ENCODE measurements at places on chromosomes 16 and 17. TPM values are rescaled to one million over a fixed set of nuclear protein-coding genes. Genes with fewer than 3 reads are reported as not detected.
A peak's percentile ranks its signal among the peaks of the same experiment; 100 is the strongest.

DNA sequence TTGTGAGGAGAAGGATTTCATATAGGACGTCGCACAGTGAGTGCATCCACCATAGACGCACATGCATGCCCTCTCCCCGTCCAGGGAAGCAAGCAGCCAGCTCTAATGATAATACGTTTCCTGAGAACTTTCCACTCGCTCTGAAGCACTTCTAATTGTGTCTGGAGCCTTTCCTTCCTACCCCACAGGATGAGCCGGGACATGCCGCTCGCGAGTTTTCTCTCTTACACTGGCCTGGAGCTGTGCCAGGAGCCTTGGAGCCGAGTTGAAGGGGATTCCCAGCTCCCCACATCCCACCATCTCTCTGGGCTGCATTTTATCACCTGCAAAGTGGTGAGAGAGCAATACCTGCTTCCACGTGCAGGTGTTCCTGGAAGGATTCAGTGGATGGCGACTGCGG is 368.1 kb downstream of the C16orf95 start:
- no peak overlapping the region for H3K27ac ChIP-seq
- H3K4me1 ChIP-seq: no peaks in the 10 kb centered on the region
- H3K27me3 ChIP-seq: no peaks in the 10 kb centered on the region
- H3K4me3 ChIP-seq: no peak overlapping the region

- no peaks in the 10 kb centered on the region for H3K27me3 ChIP-seq
- peak within 1 kb of the TSS; percentile 56 for H3K4me3 ChIP-seq
- peak; percentile 56 for DNase-seq
- no peaks in the 10 kb centered on the region for H3K36me3 ChIP-seq
- peak within 1 kb of the TSS; percentile 96 for H3K27ac ChIP-seq
- peaks cover 25% of the 10 kb centered on the region for H3K4me1 ChIP-seq
These were observed at the start of gene XAF1 for GRCh38 chr17:6755731-6756184. Gene XAF1, plus strand, starts transcription at chr17:6756046. Its CDS starts 33 bp downstream, at chr17:6756079.

- H3K4me1 ChIP-seq: no peaks in the 10 kb centered on the region
- DNase-seq: no peak
- H3K36me3 ChIP-seq: no peaks in the 10 kb centered on the region
- H3K27me3 ChIP-seq: no peaks in the 10 kb centered on the region
These were observed 110.8 kb upstream of the DNAH9 start for GRCh38 chr17:11487469-11487868.

- H3K27me3 ChIP-seq: no peaks in the 10 kb centered on the region
- no peak overlapping the region for H3K27ac ChIP-seq
- no peak overlapping the region for H3K4me3 ChIP-seq
These were observed 3.1 kb upstream of the CD300LD start for GRCh38 chr17:74595037-74595750.

DNA sequence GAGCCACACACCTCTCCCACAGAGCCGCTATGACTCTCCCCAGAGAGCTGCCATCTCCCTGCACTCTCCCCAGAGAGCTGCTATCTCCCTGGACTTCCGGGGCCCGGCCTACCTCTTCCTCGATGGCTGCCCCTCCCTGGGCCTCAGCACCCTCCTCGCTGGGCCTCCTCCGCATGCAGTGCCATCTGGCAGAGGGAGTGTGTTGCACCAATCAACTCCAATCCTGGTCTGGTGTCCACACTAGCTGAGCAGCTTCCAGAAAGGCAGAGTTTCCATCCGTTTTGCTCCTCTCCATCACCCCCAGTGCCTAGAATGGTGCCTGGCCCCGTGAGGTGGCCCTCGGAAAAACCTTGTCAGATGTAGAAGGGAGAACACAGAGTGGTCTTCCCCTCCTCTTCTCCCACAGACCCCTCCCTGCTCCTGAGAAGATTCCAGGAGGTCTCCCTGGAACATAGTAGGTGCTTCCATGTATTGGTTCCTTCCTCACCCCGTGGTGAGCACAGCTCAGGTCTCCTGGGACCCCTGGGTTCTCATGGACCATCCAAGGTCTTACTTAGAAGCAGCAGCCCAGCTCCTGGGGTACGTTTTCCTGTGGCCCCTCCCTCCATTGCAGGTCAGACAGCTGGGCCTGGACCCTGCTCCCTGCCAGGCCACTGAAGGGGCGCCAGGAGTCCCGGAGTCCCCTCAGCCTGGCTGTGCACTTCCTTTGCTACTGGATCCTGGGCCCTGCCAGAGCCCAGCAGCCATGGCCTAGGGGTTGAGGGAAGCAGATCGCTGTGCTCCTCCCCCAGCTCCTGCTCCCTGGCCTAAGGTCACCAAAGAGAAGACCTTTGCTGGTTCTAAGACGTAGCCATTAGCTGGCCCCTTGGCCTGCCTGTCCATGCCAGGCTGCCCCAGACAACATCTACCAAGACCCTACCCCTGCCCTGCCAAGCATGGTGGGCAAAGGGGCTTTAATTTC is 233.8 kb upstream of the GSE1 start:
- no peak overlapping the region for H3K4me3 ChIP-seq
- H3K4me1 ChIP-seq: peaks cover 8% of the 10 kb centered on the region
- no peak for DNase-seq
- no peaks in the 10 kb centered on the region for H3K36me3 ChIP-seq
- no peaks in the 10 kb centered on the region for H3K27me3 ChIP-seq

GRCh38 chr16:10228779-10229178 is 46.6 kb upstream of the GRIN2A start:
- H3K27ac ChIP-seq: no peak overlapping the region
- no peaks in the 10 kb centered on the region for H3K4me1 ChIP-seq
- no peak for DNase-seq
- H3K36me3 ChIP-seq: no peaks in the 10 kb centered on the region

DNA sequence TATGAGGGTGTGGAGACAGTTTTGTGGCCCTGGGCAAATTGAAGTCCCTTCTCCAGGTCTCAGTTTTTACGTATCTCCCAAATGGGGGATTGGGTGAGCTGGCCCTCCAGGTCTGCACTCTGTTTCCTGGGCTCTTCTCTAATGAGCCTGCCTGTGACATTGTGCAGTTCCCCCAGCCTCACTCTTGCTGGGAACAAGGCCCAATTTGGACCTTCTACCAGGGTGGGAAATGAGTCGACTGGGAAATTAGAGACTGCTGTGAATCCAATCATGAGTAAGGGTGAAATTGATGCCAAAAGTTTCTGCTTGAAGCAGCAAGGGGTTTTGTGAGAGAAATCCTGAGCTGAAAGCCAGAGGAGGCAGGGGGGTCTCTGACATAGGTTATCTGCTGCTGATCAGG is 71.5 kb upstream of the KSR1 start:
- peaks cover 7% of the 10 kb centered on the region for H3K4me1 ChIP-seq
- no peaks in the 10 kb centered on the region for H3K27me3 ChIP-seq
- no peak overlapping the region for H3K4me3 ChIP-seq
- no peak for DNase-seq

DNA sequence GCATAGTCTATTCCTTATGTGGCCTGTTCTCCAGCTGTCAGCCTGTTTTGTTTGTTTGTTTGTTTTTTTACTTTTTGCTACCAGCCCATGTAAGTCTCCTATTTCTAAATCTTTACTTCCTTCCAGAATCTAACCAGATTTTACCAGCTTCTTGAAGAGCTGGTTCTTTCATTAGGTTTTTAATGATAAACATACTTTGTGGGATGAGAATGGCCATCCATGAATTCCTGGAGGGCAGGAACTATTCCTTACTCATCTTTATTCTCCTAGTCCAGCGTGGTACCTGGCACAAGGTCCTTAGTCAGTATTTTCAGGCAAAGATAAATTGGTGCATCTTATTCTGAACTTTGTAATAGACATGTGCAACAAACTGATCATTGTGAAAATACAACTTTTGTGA is 17.3 kb downstream of the RSPRY1 start:
- H3K27me3 ChIP-seq: no peaks in the 10 kb centered on the region
- no peaks in the 10 kb centered on the region for H3K4me1 ChIP-seq
- no peak overlapping the region for H3K27ac ChIP-seq

DNA sequence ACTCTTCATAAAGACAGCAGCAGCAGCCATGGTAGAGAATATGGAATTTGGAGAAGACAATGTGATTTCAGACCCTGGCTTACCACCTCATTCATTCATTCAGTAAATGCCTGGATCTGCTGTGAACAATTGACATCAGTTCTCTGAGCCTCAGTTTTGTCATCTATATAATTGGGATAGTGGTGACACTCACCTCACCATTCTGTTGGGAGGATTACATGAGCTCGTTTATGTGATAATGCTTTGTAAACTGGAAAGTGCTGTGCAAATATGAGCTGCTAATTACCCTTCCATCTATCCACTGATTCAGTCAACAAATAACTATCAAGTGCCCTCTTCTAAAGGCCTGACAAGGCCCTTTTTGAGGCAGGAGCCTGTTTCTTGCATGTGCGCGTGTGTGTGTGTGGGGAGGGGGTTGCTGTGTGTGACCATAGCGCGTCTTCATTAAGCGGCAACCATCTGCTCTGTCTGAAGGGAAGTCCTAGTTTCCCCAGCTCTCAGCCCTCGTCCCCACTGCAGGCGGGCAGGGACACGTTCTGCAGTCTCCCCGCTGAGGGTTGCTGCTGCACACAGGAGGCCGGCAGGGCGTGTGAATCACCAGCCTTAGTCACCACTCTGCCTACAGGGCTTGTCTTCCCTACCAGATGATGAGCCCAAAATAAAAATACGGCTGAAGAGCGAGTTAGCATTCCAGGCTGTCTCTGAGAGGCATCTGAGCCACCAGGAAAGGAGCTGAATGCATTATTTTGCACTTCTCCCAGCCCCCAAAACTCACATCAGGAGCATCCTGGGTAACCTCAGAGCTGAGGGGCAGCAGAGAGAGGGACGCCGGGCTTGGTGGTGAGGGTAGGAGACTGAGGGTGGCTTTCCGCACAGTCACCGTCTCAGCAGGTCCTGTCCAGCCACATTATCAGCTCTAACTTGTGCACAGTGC is 19.9 kb downstream of the ARL4D start:
- DNase-seq: no peak
- H3K27me3 ChIP-seq: no peaks in the 10 kb centered on the region
- peaks cover 16% of the 10 kb centered on the region for H3K4me1 ChIP-seq
- H3K36me3 ChIP-seq: no peaks in the 10 kb centered on the region
- no peak overlapping the region for H3K4me3 ChIP-seq
- H3K27ac ChIP-seq: no peak overlapping the region

- peak overlapping the region; percentile 31 for H3K4me3 ChIP-seq
- no peaks in the 10 kb centered on the region for H3K36me3 ChIP-seq
- DNase-seq: peak; percentile 80
- H3K27ac ChIP-seq: no peak overlapping the region
These were observed 313.7 kb downstream of the MAF start for GRCh38 chr16:79286646-79287423.

DNA sequence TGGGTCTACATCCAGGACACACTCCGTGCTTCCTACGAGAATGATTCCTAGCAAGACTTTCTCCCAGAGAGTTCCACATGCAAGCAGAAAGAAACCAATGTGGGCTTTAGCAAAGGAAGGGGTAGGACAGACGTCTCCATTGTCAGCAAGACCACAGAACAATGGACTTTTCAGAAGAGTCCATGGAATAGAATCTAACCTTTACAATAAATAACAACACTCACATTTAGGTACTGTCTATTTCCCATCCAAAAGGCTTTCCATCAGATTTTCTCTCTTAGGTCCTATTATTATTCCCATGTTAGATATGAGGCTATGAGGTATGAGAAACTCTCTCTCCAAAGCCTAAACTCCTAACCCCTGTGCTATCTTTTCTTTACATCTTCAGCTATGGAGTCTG is 360.9 kb downstream of the GRIN2A start:
- no peaks in the 10 kb centered on the region for H3K4me1 ChIP-seq
- no peak for DNase-seq
- no peak overlapping the region for H3K4me3 ChIP-seq
- H3K27me3 ChIP-seq: no peaks in the 10 kb centered on the region

DNA sequence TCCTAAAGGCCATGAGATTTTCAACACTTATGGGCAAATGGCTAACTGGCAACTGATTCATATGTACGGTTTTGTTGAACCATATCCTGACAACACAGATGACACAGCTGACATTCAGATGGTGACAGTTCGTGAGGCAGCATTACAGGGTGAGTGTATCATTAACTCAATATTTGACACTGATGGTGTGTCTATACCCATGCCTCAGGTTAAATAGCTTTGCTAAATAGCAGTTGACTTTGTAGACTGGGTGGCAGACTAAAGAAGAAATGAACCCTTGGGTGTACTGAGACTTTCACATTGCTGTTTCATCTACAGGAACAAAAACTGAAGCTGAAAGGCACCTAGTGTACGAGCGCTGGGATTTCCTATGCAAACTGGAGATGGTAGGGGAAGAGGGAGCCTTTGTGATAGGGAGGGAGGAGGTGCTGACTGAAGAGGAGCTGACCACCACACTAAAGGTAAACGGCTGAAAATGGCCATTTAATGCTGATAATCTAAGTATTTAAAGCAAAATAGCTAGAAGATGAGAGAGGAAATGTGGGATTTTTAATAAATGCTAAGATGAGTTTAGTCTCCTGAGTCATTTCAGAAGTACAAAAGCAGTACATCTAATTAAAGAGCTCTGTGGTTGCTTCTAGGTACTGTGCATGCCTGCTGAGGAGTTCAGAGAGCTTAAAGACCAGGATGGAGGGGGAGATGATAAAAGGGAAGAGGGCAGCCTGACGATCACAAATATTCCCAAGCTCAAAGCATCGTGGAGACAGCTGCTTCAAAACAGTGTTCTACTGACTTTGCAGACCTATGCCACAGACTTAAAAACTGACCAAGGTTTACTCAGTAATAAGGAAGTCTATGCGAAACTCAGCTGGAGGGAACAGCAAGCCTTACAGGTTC is 3.0 kb downstream of the SETD6 start:
- peaks cover 3% of the 10 kb centered on the region for H3K4me1 ChIP-seq
- no peak overlapping the region for H3K27ac ChIP-seq
- no peak overlapping the region for H3K4me3 ChIP-seq
- H3K36me3 ChIP-seq: no peaks in the 10 kb centered on the region
- DNase-seq: no peak

DNA sequence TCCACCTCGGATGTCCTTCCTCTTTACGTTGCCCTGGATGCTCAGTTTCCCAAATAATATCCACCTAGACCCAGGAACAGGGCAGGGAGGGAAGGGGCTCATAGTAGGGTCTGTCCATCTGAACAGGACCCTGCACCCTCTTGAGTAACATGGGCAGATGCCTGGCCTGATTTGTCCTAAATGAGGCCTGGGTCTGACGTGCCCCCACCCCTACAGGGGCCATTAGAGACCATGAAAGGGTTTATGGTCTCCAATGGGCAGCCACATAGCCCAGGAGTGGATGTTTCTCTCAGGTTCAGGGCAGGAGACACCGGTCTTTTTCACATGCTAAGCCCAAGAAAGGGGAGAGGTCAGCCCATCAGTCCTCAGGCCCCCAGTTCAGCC is 6.8 kb downstream of the CACNG1 start:
- no peaks in the 10 kb centered on the region for H3K27me3 ChIP-seq
- H3K36me3 ChIP-seq: no peaks in the 10 kb centered on the region
- DNase-seq: no peak

CAPNS2 gene
- total RNA-seq: not detected

BAIAP3 gene
- total RNA-seq: 1.2 TPM

SYT17 gene
- 1.5 TPM for total RNA-seq

SPHK1 gene
- total RNA-seq: 1.8 TPM

MAPT gene
- total RNA-seq: 1.2 TPM

HBA2 gene
- 73.3 TPM for total RNA-seq

ZNF267 gene
- 13.2 TPM for total RNA-seq

CSH1 gene
- total RNA-seq: not detected

Data from ovary (tissue), 10 donors.